ENCODE measurements at places on chromosomes 6 and 20.

GRCh38 chr20:25278636-25279361 lies 30.9 kb downstream of the PYGB start:
- DNase-seq = no peak

DNA sequence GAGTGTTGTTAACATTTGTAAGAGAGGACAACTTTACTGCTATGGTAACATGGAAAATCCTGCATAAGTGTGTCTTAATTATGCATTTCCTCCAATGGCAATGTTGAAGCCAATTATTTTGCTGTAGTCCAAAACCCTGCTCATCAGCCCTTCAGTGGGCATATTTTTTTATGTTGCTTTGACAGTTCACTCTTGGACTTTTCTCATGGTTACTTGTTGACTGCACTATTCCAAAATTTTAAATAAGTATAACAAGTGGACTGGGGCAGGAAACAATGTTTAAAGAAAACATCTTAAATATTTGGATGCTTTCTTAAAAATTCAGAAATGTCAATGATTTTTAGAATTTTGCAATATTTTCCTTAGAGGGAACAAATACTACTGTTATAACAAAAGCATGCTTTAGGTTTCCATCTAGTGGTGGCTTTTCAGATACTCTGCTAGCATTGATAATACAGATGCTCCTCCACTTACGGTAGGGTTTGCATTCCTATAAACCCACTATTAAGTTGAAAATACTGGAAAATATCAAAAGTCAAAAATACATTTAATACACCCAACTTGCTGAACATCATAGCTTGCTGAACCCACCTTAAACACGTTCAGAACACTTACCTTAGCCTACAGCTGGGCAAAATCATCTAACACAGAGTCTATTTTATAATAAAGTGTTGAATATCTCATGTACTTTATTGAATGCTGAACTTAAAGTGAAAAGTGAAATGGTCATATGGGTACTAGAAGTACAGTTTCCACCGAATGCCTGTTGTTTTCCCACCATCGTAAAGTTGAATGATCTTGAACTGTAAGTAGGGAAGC lies 86.4 kb downstream of the ADGRG6 start:
- DNase-seq = no peak

GRCh38 chr6:41021832-41022231 lies 17.2 kb downstream of the UNC5CL start:
- no peak for DNase-seq

- DNase-seq = no peak
These were observed 65.9 kb upstream of the HCRTR2 start for GRCh38 chr6:55108134-55109130.

DNA sequence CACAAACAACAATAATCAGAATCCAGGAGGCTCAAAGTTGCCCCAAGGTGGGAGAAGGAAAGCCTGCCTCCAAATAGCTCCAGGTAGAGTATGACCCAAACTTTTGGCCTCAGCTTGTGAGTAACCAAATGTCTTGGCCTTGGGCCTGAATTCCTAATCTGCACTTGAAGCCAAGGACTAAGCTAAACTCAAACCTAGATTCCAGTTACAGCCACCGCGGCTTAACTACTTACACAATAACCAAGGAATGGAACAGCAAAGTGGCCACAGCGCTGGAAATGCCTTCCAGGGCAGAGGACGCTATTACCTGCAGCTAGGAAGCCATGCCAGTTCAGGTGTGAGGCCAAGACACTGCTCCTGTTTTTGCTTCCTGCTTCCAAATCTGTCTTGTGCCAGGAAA lies 4.6 kb downstream of the NINL start:
- no peak for DNase-seq

DNA sequence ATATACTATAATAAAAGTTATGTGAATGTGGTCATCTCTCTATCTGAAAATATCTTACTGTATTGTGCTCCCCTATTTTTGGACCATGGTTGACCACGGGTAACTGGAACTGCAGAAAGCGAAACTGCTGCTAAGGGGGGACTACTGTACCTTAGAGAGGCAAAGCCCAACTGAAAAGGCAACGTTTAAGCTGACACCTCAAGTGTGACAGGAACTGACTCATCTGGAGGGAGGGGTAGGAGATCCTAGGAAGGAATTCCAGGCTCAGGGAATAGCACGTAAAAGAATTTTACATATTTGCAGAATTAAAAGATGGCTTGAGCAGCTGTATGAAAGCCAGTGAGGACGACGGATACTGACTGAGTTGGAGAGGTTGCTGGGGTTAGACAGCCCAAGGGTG lies 34.8 kb downstream of the ELOVL2 start:
- DNase-seq = no peak

DNA sequence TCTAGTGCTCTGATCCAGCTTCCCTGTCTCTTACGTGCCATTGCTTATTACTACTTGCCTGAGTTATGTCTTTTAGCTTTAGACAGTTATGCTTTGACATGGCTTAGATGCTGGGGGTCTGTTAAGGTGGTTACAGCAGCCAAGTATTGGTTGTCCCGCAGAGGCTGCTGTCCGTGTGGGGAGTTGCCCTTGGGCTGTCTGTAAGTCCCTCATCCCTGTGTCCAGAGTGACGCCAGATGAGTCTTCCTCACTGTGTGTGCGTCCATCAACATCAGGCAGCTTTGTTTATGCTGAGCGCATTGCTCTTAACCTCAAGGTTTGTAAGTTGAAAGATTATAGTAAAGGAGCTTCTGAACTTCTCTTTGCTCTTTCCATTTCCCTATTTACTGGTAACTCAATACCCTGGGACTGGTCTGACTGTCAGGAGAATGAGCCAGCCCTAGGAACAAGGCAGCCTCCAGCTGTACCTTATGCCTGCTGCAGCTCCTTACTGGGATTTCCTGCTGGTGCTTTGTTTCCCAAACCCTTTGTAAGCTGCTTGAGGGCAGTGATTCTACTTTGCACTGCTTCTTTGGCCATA lies 7.2 kb downstream of the FAM120B start:
- no peak for DNase-seq

GRCh38 chr6:106411056-106411455 lies 50.5 kb downstream of the CRYBG1 start:
- no peak for DNase-seq

DNA sequence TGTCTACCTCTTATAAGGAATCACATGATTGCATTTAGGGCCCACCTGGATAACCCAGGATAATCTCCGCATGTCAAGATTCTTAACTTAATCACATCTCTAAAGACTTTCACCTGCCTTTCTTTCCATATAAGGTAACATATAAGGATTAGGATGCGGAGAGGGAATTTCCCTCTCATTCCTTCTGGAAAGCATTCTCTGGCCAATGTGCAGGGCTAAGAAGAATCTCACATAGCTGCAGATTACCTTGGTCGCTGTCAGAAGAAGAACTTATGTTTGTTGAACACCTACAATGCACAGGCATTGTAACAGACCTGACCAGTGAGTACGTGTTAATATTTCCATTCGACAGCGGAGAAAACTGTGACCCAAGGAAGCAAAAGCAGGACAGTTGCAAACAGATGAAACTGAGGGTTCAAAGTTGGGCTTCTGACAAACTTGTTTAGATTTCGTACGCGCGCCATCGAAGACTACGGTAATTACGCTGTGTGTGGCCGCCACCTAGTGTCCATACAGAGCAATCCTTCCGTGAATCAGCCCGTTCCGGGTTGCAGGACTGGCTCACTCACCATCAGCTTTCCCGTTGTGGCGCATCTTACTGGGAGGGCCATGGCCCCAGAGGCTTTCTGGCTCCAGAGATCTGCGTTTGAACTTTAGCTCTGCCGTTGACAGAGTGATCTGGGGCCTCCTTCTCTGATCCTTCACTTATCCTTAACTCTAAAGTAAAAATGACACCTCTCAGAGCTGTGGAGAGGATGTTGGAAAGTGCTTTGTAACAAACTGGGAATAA lies 9.5 kb downstream of the C20orf202 start:
- DNase-seq = peak; percentile 38

DNA sequence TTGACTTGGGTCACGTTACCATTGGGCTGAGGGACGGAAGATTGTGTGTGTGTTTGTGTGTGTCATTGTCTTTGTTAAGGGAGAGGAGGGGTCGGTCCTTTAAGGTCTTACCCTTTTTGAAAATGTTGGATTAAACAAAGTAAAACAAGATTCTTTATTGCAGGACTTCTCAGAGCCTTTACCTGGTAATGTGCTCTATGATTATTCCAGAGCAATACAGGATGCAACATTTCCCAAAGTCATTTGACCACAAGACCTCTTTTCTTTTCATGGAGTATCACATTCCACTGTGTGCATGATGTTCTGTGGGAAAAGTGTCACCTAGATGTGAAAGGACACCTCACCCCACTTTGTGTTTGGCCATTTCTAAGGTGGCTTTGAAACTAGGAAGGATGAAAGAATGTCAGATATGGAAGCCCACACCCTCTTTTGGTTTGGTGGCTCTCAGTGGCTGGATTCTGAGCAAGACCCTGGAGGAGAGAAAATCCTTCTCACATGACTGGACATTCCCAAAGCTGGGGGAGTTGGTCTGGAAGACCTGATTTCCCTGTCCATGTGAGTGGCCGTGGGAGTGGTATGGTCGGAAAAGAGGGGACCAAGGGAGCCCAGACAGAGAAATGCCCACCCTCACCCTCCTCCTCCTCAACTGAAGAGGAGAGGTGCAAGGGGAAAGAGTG lies 18.2 kb upstream of the ZNF831 start:
- no peak for DNase-seq

- DNase-seq = no peak
These were observed 72.8 kb downstream of the MAP3K5 start for GRCh38 chr6:136719280-136720044.

- DNase-seq = no peak
These were observed 24.1 kb upstream of the SERPINB1 start for GRCh38 chr6:2865694-2866151.

DNA sequence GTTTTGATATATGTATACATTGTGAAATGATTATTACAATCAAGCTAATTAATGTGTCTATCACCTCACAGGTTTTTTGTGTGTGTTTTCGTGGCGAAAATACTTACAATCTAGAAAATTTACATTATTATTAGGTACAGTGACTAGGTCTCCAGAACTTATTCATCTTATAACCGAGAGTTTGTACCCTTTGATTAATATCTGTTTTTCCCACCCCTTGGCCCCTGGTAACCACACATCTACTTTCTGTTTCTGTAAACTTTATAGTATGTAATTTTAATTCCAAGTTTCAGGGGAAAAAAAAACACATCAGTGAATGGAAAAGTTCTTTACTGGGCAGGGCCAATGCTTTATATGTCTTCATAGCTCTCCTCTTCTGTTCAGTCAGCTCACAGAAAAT lies 131.4 kb downstream of the LMBRD1 start:
- DNase-seq = no peak

- peak; percentile 22 for DNase-seq
These were observed 28.4 kb downstream of the PRDM1 start for GRCh38 chr6:106114492-106114891.

- DNase-seq = no peak
These were observed 310.0 kb upstream of the PRND start for GRCh38 chr20:4411744-4412143.

DNA sequence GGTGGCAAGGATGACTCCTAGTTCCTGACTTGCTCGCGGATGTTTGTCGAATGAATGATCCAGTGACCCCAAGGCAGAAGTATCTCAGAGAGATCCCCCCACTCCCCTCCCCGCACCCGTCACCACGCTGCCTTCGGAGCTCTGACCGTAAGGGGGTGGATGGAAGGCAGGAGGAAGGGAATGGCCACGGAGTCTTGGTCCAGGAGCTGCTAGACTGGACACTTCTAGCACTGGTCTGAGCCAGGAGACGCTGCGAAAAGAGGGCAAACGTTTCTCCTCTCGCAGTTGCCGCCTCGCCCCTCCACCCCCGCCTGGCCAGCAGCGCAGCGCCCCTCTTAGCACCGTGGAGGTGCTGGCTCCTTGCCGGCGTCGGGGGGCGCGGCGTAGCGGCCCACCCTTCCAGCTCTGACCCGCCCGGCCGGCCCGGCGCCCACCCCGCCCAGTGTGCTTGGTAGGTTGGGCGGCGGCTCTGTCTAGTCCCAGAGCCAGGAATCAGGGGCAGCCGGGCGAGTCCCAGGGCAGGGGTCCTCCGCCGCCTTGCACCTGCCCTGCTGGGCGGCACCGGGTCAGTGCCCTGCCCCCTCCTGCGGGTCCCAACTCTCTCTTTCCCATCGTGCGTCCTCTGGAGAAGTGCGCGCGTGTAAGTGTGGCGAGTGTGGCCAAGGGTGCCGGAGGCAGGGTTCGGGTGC lies 2.4 kb upstream of the DBNDD2 start:
- DNase-seq = peak; percentile 17

DNA sequence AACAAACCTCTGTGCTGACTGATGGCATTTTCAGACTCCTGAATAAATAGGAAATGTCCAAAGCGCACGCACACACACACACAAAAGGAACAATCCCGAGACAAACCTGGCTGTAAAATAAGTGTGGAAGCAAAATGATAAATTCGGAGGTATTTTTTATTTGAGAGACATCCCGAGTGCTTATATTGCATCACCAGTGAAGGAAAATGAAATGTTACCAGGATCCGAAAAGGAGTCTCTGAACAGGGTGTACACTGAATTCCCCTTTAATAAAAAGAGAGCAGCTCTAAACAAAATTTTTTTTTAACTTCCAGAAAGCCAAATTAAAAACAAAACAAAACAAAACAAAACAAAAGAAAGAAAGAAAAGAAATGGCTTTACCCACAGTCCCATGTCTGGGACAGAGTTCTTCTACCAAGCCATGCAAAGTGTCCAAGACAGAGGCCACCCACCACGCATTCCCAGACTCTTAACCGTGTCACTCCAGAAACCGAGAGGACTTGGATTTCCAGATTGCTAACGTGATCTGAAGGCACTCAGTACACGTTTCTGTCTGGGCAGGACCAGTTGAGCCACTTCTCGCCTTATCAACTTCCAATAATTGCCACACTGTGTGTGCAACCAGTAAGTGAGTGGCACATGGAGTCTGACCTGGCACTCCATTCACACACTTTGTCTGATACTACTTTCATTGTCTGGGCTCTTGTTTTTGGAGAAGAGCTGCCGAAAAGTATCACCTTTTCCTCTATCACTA lies 817 bp downstream of the ME1 start:
- no peak for DNase-seq

DNA sequence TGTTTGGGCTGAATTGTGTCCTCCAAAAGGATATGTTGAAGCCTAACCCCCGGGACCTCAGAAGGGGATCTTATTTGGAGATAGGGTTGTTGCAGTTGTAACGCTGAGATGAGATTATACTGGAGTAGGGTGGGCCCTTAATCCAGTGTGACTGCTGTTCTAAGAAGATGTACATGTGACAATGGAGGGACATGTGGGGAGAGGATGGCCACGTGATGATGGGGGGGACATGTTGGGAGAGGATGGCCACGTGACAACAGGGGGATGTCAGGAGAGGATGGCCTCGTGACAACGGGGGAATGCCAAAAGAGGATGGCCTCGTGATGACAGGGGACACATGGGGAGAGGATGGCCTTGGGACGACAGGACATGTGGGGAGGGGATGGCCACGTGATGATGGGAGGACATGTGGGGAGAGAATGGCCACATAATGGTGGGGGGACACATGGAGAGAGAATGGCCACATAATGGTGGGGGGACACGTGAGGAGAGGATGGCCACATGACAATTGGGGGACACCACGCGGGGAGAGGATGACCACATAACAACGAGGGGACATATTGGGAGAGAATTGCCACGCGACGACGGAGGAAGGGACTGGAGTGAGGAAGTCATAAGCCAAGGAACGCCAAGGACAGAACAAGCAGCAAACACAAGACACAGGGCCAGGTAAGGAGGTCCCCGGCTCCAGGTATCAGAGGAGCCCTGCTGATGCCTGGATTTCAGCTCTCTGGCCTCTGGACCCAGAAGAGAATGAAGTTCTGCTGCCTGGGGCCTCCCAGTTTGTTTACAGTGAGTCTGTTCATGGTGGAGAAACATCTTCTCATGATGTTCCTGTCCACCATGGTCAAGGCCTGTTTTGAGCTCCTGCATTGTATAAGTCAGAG lies 29.2 kb downstream of the SYNJ2 start:
- DNase-seq = no peak

- no peak for DNase-seq
These were observed 399.8 kb upstream of the EPHA7 start for GRCh38 chr6:93819189-93819588.
